ENCODE measurements at places on chromosomes 1 and 21.

- no peak for DNase-seq
Observed at GRCh38 chr1:24094554-24094953, 17.4 kb downstream of the MYOM3 start.

GRCh38 chr1:212377644-212378043 lies 37.0 kb downstream of the PACC1 start:
- DNase-seq = no peak

DNA sequence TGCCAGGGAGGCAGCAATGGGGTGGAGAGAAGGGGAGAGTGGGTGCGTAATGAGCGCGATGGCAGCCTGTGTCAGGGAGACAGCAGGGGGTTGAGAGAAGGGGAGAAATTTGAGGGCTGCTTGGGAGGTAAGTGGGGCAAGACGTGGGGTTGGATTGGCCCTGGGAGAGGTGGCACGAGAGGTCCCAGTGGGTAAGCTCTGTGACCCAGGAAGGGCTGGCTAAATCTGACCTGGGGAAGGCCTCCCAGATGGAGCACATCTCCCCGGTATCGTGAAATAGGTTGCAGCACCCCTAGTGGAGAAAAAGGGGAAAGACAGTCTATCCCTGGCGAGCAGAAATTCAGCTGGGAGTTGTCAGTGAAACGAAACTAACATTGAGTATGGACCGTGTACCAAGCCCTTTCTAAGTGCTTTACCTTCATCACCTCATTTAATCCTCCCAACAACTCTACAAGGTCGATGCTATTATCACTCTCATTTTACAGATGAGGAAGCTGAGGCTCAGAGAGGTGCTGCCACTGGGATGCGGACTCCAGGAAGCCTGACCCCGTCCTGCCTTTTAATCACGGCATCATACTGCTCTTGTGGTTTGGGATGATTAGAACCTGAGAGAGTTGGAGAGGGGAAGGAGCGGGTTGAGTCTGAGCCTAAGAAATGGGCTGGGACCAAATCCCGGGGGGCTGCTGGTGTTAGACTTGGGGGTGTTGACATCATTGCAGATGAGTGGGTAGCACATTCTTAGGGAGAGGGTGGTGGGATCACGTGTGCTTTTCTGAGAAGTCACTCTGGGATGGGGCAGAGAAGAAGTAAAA lies 56.6 kb upstream of the RPL11 start:
- DNase-seq = peak; percentile 33

GRCh38 chr1:151516031-151516511 lies 4.9 kb downstream of the CGN start:
- no peak for DNase-seq

DNA sequence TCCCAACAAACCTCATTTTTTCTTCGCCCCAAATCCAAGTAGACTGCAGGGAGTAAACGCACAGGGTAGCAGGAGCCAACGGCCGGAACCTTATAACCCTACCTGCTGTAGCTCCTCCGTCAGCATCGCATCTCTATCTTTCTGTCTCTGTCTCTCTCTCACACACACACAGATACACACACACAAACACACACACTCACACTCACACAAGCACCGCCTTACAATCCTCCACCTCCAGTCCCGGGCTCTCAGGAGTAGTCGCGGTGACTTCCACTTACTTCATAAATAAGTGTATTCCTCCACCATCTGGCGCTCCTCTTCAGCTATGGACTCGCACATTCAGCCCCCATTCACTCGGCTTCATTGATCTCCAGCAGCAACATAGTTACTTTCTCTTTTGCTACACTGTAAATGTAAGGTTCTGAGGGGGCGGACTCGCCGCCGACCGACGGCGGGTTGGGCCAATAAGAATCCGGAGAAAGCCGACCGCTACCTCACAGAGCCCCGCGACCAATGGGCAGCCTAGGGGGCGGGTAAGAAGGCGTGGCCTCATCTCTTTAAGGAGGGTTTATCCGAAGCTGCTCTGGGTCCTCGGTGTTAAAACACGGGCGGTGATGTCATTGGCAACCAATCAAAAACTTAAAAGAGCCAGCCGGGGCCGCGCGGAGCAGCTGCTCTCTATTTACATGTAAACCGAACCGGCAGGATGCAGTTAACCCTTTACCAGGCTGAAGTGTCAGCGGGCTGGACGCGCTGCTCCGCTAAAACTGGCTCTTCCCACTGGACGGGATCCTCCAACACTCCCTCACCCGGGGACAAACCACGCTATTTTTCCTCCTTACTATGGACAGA lies at the start of gene DUSP10:
Gene DUSP10 (minus strand): TSS at position 387 of the 852 bp plus-strand sequence. CDS start 2,345 bp downstream, outside the sequence.
- peak; percentile 99 for DNase-seq

- DNase-seq = no peak
Observed at GRCh38 chr1:157278383-157279137, 140.4 kb upstream of the ETV3 start.

- no peak for DNase-seq
Observed at GRCh38 chr1:210949039-210949438, 184.9 kb downstream of the KCNH1 start.

DNA sequence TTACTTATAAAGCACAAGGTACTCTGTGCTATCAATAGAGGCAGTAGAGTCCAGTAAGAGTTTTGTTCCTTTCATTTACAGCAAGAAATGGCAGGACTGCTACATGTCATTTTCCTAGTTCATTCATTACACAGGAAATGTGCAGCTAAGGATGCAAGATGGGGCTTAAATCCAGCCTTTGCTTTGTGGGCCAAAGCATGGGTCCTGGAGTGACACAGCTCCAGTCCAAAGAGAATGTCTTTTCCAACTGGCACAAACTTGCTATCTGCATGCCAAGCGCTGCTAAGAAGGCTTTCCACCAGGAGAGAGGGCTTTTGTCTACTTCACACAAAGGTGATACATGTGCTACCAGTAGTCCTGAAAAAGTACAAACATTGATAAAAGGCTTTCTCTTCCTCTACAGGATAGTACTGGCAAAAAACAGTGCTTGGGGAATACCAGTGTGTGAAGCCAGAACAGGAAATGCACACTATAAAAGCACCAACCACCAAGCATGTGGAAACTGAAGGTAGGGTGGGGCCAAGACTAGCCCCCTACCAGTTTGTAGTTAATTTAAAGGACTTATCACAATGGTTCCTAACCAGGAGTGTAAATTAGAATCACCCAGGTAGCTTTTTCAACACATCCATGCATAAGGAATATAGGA lies 68.7 kb downstream of the ARID4B start:
- no peak for DNase-seq

DNA sequence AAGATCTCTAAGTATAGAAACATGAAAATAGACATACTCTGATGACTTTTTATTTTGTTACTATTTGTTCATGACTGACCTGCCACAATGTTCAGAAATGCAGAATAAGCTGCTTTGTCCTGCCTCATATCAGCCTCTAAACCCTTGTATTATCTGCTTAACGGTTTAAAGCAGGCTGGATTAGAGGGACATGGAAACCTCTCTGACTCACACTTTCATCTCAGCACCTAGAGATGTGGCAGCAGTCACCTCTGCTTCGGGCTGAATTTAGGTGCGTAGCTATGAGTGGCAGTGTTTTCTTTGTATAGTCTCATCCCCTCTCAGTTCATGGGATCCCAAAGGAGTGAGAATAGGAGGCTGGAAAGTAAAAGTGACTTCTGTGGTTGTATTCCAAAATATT lies 255.4 kb downstream of the RGS7 start:
- no peak for DNase-seq

DNA sequence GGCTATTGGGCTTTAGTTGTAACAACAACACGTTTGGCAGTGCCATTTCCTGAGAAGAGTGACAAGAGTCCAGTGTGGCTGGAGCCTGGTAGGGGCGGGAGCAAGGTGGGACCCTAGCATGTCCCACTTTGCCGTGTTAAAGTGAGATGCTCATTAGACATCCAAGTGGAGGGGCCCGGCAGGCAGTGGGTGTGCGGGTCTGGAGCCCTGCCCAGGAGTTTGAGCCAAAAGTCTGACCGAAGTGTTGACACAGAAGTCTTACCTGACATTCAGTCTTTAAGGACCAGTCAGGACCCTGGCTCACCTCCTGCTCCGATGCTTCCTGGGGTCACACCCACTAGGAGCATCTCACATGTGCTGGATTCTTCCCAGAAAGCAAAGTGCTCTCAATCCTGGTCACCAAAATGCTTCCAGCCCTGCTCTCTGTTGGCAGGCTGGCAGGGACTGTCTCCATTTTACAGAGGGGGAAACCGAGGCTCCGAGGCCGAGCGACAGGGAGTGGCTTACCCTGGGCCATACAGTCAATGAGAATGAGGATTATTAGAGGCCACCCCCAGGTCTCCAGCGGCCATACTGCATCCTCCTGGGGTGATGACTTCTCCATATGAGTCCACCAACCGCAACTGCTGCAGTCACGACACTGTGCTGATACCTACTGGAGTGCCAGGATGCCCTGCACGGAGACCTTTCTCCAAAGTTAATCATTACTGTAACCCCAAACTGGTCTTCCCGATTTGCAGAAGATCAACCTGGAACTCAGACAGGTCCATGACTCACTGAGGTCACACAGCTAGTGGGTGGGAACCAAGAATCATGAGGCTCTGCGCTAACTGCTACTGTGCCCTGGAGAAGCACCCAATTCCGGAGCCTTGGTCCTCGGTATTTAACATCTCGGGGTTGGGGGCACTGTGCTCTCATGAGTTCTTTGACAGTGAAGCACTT lies 112.7 kb downstream of the PRDM2 start:
- no peak for DNase-seq

- DNase-seq = no peak
Observed at GRCh38 chr1:113975211-113975895, 3.9 kb upstream of the OLFML3 start.

- DNase-seq = no peak
Observed at GRCh38 chr1:43316738-43317520, 16.1 kb downstream of the TIE1 start.

DNA sequence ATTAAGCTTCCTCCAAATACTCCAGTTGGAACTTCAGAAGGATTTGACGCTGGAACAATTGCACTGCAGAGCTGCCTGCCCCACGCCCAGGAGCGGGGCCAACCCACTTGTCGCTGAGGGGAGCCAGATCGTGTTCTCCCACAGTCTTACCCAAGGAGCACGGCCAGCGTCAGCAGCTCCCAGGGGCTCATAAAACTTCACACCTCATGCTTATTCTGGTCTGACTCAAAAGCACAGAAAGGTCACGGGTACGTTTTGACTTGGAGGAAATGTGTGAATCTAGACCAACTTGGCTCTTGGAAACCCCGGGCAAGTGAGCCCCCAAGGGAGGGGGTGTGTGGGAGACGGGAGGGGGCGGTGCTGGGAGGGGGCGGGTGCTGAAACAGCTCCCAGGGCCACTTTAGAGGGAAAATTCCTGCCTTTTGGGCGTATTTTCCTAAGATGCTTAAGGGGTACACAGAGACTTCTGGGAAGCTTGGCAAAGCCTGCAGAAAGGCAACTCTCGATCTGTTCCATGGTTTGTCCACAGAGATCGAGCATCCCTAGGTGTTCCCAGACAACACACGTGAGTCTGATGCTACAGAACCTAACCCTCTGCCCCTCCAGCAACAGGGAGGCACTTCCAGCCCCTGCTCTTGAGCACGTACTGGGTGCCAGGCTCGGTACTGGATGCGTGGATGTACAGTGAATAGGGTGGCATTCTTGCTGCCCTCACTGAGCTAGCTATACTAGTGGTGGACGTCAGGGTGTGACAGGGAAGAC lies 98.9 kb downstream of the DHRS3 start:
- DNase-seq = no peak

DNA sequence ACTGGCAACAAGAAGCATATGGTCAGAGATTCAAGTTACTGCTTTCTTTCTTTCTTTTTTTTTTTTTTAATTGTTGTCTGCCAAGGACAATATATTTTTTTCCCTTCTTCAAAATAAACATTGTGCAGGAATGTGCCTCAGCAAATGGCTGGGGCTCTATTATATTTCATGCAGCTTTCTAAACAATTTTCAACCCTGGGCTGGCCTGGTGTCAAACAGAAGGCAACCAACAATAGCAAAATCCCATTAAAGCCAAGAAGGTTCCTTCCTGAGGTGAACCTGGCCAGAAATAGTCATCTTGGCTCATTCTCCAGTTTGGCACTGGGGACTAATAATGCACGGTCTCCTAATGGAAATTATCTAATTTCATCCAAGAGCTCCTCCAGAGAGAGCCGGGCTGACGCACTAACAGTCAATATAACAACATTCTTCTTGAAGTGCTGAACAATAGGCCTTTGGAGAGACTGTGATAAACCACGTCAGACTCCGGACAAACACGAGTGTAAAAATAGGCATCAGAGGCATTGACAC lies 35.7 kb upstream of the HLX start:
- no peak for DNase-seq

- no peak for DNase-seq
Observed at GRCh38 chr1:4016351-4017130, 116.5 kb upstream of the C1orf174 start.

DNA sequence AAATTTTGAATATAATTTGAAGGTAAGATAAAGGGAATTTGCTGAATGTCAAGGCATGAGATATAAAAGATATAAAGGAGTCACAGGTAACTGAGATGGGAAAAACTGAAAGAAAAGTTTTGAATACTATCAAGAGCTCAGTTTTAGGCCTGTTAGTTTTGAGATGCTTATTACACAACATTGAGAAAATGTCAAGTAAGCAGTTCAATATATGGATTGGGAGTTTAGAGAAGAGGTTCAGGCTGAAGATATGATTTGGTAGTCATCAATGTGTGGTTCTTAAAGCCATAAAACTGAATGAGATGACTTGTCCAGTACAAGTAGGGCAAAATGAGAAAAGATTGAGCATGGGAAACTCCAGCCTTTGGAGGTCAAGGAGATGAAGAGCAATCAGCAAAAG lies 4.7 kb upstream of the RNPC3 start:
- no peak for DNase-seq

DNA sequence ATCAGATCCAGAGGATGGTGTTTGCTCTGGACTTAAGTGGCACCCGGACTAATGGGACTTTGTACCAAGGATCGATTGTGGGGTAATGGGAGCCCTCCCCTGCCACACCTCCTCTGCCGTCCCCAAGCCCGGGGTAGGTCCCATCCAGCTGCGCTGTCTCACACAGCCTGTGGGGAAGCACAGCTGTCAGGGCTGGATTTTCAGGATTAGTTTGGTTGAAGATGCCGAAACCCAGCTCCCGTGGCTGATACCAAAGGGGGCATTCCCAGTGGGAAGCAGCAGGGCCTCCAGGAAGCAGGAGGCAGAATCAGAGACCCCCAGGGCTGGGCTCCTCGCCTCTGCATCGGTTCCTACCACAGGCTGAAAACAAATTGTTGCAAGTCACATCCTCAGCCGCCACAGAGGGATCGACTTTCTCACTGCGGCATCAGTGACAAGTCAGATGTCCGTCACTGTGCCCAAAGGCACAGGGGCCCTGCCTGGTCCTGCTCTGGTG lies 59.7 kb downstream of the MATN1 start:
- DNase-seq = no peak

GRCh38 chr1:198238121-198238520 lies 81.3 kb downstream of the NEK7 start:
- no peak for DNase-seq
